Activated CD4-positive, alpha-beta memory T cell treated with anti-CD3 and anti-CD28 coated beads, Interleukin-2, amount 10 ng/mL, durations not matched to agents 7 days and 5 days (primary cell): ENCODE measurements at places on chromosomes 6 and 20. TPM values are rescaled to one million over a fixed set of nuclear protein-coding genes. Genes with fewer than 3 reads are reported as not detected.

DNA sequence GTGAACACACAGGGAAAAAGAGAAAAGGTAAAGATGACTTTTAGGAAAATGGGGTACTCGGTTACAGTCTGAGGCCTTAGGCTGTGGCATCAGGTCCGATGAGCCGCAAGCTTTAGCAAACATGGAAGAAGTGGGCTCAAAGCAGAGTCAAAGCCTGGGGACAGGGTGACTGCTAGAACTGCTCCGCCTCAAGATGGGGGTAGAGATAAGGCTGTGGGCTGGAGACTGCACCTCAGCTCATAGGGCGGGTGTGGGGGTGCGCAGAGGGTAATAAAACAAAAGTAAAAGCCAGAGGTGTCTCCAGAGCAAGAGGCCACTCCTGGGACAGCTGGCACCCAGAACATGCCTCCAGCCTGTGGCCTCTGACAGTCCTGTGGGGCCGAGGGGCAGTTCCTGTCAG is 21.3 kb upstream of the SYNDIG1 start:
- no peaks in the 10 kb centered on the region for H3K4me1 ChIP-seq
- H3K27ac ChIP-seq, result no peak overlapping the region
- peaks cover 2% of the 10 kb centered on the region for H3K27me3 ChIP-seq
- H3K4me3 ChIP-seq, result no peak overlapping the region
- H3K36me3 ChIP-seq, result no peaks in the 10 kb centered on the region

DNA sequence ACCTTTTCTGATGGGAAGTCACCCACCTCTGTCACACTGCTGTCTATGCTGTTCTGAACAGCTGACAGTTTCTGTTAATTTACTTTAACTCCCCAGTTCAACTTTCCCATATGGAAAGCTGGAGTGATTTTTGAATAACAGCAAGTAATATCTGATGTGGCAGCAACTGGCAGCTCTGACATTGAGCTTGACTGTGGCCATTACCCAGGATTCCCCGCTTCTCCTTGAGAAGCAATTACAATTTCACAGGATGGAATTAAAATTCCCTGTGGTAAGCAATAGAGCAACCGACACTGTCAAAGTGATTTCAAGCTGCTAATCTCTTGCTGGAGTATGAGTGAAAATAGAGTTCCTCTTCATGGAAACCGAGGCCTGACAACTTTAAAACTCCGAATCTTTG is 348.1 kb upstream of the SOX4 start:
- no peaks in the 10 kb centered on the region for H3K4me1 ChIP-seq
- no peak overlapping the region for H3K27ac ChIP-seq
- no peaks in the 10 kb centered on the region for H3K27me3 ChIP-seq
- no peak overlapping the region for H3K4me3 ChIP-seq
- DNase-seq, result no peak
- H3K36me3 ChIP-seq, result no peaks in the 10 kb centered on the region

DNA sequence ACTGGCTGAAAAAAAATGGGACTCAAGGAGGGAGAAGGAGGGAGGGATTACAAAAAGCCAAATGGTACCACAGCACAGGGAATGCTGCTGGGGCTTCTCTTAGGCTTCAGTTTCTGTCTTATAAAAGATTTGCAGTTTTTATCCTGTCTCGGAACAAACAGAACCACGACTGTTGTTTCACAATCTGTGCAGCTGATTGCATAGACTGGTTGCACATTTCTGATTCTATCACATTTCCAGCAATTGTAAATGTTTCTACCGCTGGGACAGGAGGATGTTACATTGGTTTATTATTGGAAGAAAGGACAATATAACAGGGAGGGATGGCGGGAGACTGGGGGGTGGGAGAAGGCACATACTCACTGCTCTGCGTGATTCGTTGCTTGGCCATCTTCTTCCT is 73.5 kb upstream of the ARID1B start:
- H3K27ac ChIP-seq, result no peak overlapping the region
- no peak overlapping the region for H3K4me3 ChIP-seq
- peaks cover 25% of the 10 kb centered on the region for H3K27me3 ChIP-seq
- no peak for DNase-seq

- H3K27me3 ChIP-seq, result peaks cover 4% of the 10 kb centered on the region
- no peaks in the 10 kb centered on the region for H3K4me1 ChIP-seq
- no peak overlapping the region for H3K27ac ChIP-seq
- DNase-seq, result no peak
- no peaks in the 10 kb centered on the region for H3K36me3 ChIP-seq
- no peak overlapping the region for H3K4me3 ChIP-seq
Measured at GRCh38 chr6:169843991-169844390, 92.6 kb downstream of the ERMARD start.

DNA sequence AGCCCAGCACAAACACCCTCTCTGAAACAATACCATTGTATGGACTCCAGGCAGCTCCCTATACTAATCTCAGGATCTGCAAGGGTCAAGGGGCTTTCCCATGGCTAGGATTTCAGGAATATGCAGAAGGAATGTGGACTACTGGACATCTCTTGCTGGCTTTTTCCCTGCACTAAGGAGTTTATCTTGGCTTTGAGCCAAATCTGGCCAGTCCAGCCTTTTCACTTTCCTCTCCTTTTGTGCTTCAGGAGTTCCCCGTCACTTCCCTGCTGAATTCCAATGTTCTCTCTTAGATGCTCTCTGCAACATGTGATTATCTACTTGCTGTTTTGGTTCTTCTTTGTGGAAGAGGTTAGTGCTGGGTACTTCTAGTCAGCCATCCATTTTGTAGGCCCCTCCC is 568.2 kb downstream of the HDGFL1 start:
- H3K36me3 ChIP-seq, result no peaks in the 10 kb centered on the region
- no peaks in the 10 kb centered on the region for H3K27me3 ChIP-seq
- no peak overlapping the region for H3K27ac ChIP-seq
- no peak for DNase-seq
- no peak overlapping the region for H3K4me3 ChIP-seq

DNA sequence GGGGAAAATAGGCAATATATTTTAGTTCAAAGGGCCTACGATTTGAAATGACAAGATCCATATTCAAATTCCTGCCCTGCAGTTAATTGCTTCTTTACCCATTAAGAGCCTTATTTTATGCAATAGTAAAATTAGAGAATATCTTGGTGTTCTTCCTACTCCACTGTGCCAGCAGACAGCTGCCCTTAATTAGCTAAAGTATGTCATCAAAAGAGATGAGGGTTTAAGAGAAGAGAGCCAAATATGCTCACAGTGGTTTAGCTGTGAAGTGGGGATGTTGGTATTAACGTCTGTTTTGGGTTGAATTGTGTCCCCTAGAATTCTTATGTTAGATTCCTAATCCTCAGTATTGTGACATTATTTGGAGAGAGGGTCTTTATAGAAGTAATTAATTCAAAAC is 148.1 kb downstream of the MOXD1 start:
- no peak for DNase-seq
- no peaks in the 10 kb centered on the region for H3K4me1 ChIP-seq
- no peak overlapping the region for H3K27ac ChIP-seq

DNA sequence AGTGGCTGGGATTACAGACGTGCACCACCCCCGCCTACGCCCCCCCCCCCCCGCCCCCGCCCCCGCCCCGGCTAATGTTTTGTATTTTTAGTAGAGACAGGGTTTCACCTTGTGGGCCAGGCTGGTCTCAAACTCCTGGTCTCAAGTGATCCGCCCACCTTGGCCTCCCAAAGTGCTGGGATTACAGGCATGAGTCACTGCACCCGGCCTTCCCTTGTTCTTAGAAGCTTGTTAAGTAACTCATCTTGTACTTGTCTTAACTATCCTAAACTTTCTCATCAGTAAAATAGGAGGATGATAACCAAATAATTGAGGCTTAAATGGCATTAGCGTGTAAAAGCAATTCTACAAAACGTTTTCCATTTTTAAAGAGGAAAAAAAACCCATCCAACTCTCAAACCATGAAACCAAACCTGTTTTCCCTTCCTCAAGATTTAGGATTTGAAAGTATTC is 4.2 kb downstream of the CDYL start:
- peaks cover 43% of the 10 kb centered on the region for H3K4me1 ChIP-seq
- no peak overlapping the region for H3K4me3 ChIP-seq
- H3K27me3 ChIP-seq, result no peaks in the 10 kb centered on the region

The BHLHE23 gene
- total RNA-seq, result not detected

The GPLD1 gene
- 0.20 TPM for total RNA-seq
